ENCODE measurements at places on chromosomes 7 and 10.

DNA sequence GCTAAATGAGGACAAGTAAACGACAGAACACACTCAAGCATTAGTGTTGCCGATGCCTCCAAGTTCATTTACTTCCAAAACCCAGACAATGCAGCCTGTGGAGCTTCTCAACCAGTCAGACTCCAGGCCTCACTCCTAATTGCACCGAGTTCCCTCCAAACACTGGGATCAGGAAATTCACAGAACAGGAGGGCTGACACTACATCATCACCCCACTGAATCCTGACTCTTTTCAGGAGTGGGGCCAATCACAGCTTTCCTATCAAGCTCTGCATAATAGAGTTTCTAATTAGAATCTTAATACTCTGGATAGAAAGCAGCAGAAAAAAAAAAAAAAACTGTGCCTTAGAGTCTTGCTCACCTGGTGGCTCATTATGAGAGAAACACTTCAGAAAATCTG is 103.7 kb downstream of the GLI3 start:
- DNase-seq: no peak

- no peak for DNase-seq
Measured at GRCh38 chr7:63521-64021, 128.8 kb upstream of the FAM20C start.

DNA sequence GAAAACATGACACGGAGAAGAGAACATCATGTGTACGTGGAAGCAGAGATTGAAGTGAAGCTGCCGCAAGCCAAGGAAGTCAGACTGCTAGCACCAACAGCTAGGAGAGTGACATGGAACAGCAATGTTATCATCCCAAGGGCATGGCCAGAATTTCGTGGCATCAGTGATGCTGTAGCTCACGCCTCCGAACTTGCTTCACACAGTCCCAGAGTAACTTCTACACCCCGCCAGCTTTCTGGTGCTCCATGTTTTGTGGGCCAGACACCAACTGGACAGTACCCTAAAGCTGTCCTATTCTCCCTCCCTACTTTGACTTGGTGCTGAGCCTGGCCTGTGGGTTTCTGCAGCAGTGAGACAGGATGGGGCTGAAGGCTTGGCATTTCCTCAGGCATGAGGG is 33.0 kb upstream of the EMX2 start:
- no peak for DNase-seq

DNA sequence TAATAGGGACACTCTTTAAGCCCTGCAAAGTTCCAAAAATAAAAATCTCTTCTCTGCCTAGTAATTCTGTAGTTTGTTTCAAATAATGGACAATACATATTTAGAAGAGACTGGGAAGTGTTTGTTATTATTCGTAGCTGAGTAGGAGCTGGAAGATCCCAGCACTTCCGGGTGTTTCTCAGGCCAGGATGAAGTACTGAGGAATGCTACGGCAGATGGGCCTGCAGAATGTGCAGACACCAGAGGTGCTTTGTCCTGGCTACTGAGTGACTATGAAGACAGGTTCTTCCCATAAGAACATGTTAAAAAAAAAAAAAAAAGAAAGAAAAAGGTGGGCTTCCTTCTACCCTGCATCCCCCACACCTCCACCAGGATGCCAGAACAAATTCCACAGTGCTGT is 36.1 kb downstream of the ETV1 start:
- DNase-seq: no peak

GRCh38 chr10:11538834-11539190 is 72.6 kb downstream of the USP6NL start:
- no peak for DNase-seq

GRCh38 chr7:11818281-11818680 is 13.7 kb downstream of the THSD7A start:
- no peak for DNase-seq

- no peak for DNase-seq
Measured at GRCh38 chr7:135386776-135387175, 123.1 kb downstream of the CNOT4 start.

DNA sequence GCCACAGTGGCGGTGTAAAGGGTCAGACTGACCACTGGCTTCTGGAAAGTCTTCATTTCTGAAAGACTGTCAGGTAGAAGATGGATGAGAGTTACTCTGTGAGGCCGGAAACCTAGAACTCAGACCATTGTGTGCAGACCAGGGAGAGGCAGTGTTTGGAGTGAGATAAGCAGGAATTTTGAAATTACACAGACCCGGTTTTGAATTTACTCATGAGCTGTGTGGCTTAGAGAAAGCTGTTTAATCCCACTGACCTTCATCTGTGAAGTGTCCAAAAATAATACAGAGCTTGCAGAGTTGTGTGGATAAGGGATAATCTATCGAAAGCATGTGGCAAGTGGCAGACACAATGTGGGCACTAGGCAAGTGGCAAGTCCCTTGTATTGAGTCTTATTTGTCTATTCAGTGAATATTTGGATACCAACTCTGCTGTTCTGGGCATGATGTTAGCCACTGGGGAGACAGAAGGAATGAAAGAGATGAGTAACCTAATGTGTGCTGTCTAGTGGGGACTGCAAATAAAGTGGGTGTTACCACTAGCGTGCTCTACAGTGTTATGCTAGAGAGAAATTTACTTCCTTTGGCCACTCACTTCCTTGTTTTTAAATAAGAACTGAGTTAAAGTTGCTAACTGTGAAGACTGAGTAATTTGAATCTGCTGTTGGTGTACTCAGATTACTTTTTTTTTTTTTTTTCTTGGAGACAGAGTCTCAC is 69.4 kb downstream of the KIAA1217 start:
- no peak for DNase-seq

- no peak for DNase-seq
Measured at GRCh38 chr10:88076027-88076880, 212.8 kb downstream of the PTEN start.

GRCh38 chr7:113840954-113841353 is 77.9 kb downstream of the PPP1R3A start:
- no peak for DNase-seq

- no peak for DNase-seq
Measured at GRCh38 chr10:6101181-6101580, 12.3 kb downstream of the RBM17 start.

- no peak for DNase-seq
Measured at GRCh38 chr7:106247841-106248240, 36.9 kb downstream of the NAMPT start.

- DNase-seq: no peak
Measured at GRCh38 chr10:133618851-133619250, 7.7 kb downstream of the FRG2B start.

- DNase-seq: no peak
Measured at GRCh38 chr7:77370606-77371005, 45.5 kb downstream of the GSAP start.

- DNase-seq: no peak
Measured at GRCh38 chr10:14171336-14171735, 159.4 kb downstream of the FRMD4A start.

GRCh38 chr7:114930107-114930661 is 8.3 kb downstream of the MDFIC start:
- DNase-seq: no peak

GRCh38 chr10:133161486-133162109 is 1.6 kb downstream of the KNDC1 start:
- no peak for DNase-seq

DNA sequence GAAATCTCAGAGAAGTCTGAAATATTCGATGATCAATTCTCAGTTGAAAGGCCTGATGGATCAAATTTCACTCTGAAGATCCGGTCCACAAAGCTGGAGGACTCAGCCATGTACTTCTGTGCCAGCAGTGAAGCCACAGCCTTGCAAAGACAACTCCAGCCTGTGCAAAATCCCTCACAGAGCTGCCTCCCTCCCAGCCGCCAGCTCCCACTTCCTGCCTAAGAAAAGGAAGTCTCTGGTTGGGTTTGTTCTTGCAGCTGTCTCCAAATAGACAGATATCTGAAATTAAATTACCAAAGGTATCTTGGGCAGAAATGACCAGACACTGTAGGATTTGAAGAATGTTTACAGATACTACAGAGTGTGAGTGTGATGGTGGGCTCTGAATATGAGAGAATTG is 43.4 kb upstream of the PRSS58 start:
- DNase-seq: no peak

- DNase-seq: no peak
Measured at GRCh38 chr7:1590476-1590875, 20.6 kb upstream of the PSMG3 start.

GRCh38 chr10:91690412-91690811 is 57.5 kb upstream of the PPP1R3C start:
- DNase-seq: no peak

DNA sequence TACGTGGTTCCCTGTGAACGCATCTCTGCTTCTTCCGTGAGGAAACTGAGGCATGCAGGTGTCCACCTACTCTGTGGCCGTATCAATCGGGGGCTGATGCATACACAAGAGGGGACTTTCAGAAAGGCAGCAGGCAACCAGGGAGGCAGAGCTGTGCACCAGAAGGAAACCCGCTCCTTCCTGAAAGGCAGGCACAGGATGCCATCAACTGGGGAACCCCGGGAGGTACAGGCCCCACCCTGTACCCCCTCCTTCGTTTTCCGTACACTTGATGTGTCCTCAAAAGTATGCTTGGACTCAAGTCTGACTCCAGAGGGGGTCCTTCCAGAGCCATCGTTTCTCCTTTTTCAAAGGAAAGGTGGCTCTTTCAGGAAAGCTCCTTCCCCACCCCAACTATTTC is 59.5 kb downstream of the ASB13 start:
- DNase-seq: no peak

- DNase-seq: peak; percentile 39
Measured at GRCh38 chr7:137606061-137606674, 240.6 kb downstream of the DGKI start.

- DNase-seq: peak; percentile 22
Measured at GRCh38 chr10:118447478-118448270, 105.5 kb upstream of the FAM204A start.

DNA sequence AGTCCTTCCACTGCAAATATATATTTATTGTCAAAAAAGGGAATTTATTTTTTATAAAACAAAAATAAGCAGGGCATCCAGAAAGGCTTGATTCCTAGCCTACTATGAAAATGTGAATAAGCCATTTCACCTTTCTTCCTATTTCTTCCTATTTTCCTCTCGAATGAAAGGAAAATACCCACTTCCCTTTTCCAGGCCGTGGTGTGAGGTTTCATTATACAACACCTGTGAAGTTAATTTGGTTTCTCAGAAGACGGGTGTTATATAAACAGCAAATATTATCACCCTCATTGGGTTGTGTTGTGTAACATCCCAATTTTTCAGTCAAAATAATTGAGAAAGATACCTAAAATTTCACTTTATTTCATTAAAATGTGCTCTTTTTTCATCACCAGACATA is 214.3 kb downstream of the DGKB start:
- DNase-seq: no peak

DNA sequence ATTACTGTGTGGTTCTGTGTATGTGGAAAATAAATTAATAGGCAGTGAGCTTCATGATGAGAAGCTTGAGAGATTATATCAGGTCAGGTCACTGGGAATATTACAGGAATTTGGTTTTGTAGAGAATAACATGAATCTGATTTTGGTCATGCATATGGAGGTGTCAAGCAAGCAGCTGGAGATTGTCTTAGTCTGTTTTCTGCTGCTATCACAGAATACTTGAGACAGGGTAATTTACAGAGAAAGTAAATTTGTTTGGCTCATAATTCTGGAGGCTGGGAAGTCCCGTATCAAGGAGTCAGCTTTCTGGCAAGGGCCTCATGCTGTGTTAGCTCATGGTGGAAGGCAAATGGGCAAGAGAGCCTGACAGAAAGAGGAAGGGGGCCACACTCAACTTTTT is 120.7 kb upstream of the FAM3C start:
- DNase-seq: no peak

Measured in HFF-Myc (cell line).